ENCODE measurements at places on chromosomes 1 and 21. TPM values are rescaled to one million over a fixed set of nuclear protein-coding genes. Genes with fewer than 3 reads are reported as not detected.

Gene FMO4
- total RNA-seq: 2.9 TPM

Gene CAPZB
- 160 TPM for total RNA-seq

Gene CLDN17
- total RNA-seq: not detected

Gene FLAD1
- 17.8 TPM for total RNA-seq

Gene SLAMF7
- not detected for total RNA-seq

Gene GBP7
- not detected for total RNA-seq

Gene CLSTN1
- 72.0 TPM for total RNA-seq

Gene FCRL1
- total RNA-seq: not detected

Gene FBXO44
- 15.8 TPM for total RNA-seq

Gene HHIPL2
- not detected for total RNA-seq

Gene HCRTR1
- total RNA-seq: 4.6 TPM

Gene SLC2A5
- 0.34 TPM for total RNA-seq

Gene HPCAL4
- not detected for total RNA-seq

Gene NCAM2
- 0.42 TPM for total RNA-seq
